HS-27A (cell line): ENCODE measurements at places on chromosomes 1 and 21.

- no peak for DNase-seq
These were observed 6.5 kb downstream of the LCE7A start for GRCh38 chr1:152866321-152866720.

- DNase-seq, result no peak
These were observed 8.9 kb upstream of the PTPRF start for GRCh38 chr1:43521756-43522155.

DNA sequence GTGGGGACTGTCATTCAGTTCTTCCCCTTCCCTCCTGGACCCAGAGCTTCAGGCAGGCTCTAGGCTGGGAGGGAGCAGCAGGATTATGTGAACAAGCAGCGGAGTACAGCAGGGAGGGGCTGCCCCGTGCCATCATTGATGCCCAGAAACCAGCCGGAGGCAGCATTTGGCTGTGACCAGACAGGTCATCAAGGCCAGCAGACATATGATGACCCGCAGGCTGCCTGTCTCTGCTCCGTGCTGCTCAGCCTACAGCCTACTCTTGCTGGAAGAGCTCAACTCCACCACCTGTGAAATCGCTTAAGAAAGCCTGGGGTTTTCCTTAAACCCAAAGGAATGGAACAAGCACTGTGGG, 4.9 kb downstream of the KLHL21 start:
- DNase-seq, result no peak

DNA sequence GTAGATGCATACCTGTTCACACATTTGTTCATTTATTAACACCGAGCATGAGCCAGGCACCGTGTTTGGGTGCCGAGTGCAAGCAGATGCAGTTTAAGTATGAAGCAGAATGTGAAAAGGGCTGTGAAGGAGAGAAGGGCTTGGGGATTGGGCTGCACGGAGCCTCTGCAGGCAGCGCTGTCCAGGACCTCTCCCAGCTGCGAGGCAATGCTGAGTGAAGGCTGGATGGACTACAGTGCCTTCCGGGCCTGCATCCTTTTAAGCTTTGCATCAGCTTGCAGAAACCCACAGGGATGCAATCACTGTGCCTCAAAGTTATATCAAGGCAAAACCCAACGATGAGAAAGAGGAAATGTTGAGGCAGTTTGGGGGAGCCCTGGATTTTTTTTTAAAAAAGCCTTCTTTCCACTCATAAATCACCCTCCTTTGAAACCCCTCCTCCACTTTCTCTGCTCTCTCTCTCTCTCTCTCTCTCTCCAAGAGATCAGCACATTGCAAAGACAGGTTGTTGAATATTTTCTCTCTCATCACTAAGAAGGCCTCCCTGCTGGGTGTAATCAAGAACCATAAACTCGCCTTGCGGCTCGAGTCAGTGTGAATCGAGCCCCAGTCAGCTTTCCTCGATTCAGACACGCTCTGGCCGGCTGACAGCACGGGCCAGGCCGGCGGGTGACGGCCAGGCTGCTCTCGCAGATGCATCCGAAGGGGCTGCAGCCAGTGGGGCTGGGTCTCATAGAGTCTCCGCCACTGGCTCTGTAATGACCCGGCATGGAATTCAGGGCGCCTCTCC, 89.2 kb upstream of the POU3F1 start:
- DNase-seq, result no peak

DNA sequence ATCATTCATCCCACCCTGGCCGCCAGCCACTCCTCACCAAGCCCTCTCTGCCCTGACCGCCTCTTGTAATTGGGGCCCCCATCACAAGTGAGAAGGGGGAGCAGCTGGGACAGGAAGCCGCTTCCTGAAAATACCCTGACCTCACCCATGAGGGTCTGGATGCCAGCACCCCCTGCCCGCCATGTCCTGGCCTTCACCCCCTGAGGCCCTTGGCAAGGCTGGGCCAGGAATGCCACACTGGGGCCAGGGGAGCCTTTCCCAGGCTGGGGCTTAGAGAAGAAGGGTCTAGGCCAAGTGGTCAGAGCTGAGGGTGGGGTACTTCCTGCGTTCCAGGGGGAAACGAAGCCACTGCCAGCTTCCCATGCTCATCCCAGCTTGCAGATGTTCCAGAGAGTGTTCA, 60.5 kb downstream of the TAS1R2 start:
- DNase-seq, result no peak
